ENCODE measurements at places on chromosomes 12 and 14.

DNA sequence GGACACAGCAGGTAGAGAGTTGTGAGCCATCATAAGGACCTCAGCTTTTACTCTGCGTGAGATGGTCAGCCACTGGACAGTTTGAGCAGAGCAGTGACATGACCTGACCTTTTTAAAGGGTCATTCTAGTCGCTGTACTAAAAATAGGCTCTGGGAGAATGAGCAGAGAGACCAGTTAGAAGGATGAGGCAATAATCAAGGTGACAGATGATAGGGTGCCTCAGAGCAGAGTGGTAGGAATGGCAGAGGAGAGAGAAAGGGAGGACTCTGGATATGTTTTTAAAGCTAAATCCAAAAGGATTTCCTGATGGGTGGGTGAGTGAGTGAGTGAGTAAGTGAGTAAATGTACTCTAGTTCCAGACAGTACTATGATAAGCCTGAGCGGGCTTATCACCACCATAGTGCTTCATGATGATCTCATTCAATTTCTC is 83.6 kb upstream of the ARHGAP5 start:
- no peak for DNase-seq

GRCh38 chr14:100072783-100073346 is 7.6 kb downstream of the EVL start:
- no peak for DNase-seq

DNA sequence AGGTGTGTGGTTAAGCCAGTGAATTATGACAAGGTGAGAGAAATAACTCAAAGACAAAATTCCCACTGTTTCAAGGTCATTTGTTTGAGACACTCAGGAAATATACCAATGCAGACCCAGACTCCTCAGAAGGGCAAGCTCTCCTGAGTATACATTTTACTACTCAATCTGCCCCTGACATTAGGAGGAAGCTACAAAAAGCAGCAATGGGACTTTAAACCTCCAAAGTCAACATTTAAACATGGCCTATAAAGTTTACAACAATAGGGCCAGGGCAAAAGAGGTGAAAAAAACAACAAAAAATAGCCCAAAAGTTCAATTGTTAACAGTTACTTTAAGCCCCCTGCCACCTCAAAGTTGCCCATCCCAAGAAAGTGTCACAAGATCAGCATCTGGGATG is 19.5 kb upstream of the PEX5 start:
- no peak for DNase-seq

DNA sequence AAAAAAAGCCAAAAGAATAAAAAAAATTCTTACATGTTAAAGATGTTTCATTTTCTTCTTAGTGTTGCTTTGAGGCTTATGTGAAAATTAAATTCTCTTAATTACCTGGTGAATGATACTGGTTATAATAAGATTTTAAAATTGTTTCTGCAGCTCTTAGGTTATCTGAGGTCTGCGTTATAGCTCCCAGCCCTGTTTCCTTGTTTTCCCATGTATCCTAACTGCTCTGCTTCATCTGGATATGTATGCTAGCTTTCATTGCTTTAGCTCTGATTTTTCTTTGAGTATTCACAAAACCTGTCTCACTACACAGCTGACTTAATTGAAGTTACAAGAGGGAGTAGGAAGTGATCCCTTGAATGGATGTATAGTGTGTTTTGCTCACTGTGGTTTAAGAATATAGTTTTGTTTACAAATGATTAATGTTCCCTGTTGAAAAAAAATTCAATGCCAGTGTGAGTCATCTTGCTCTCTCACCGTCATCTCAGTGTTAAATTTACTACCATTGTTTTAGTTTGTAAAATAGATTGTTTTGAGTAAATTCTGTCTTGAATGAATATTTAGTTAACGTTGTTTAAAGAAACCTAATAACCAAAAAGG is 26.8 kb downstream of the CPSF6 start:
- DNase-seq: no peak

DNA sequence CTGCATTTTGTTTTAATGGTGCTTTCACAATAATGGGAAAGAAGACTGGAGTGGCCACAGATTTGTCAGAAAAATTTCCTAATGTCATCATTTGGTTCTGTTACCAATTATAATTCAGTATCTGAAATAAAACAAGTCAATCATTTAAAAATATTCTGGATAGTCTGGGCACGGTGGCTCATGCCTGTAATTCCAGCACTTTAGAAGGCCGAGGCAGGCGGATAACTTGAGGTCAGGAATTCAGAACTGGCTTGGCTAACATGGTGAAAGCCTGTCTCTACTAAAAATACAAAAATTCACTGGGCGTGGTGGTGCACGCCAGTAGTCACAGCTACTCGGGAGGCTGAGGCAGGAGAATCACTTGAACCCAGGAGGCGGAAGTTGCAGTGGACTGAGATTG is 4.0 kb upstream of the LIMA1 start:
- no peak for DNase-seq

- DNase-seq: no peak
Measured at GRCh38 chr14:95547626-95548327, 12.9 kb downstream of the GLRX5 start.

DNA sequence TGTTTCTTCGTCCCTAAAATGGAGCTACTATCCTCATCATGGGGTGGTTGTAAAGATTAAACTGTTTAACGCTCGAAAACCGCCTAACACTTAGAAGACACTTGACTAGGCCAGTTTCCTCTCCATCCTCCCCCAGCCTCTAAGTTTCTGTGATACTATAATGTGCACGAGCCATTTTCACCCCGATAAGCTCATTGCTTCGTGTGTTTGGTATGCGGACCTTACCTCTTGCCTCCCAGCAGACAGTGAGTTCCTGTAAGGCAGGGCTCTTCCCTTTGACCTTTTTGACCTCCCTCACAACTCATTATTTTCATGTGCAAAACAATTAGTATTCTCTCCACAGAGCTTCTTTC is 499 bp upstream of the GXYLT1 start:
- DNase-seq: no peak

Data from NCI-H1930 (cell line).